ENCODE measurements at places on chromosomes 7 and 10. TPM values are rescaled to one million over a fixed set of nuclear protein-coding genes. Genes with fewer than 3 reads are reported as not detected.

The CUBN gene
- total RNA-seq: 1.7 TPM

DNA sequence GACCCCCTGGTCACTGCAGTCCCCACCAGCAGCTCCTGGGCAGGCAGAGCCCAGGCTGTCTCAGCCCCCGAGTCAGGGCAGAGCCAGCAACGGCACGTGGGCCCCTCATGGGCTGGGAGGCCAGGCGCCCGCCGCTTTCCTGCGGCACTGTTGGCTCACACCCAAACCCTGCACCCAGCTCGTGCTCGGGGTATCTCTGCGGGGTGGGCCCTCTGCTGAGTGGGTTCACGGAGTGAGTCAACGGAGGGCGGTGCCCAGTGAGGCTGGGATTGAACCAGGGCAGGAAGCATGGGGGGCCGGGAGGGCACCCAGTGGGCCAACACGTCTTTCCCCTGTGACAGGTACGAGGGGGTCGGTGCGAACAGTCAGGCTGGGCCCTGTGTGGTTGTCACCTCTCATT is 28.9 kb downstream of the ADAP1 start:
- DNase-seq: no peak
- H3K27ac ChIP-seq: peak overlapping the region; percentile 74
- H3K27me3 ChIP-seq: no peaks in the 10 kb centered on the region

GRCh38 chr7:158795272-158795671 is 34.0 kb downstream of the ESYT2 start:
- peaks cover 71% of the 10 kb centered on the region for H3K4me1 ChIP-seq
- peaks cover 79% of the 10 kb centered on the region for H3K36me3 ChIP-seq

DNA sequence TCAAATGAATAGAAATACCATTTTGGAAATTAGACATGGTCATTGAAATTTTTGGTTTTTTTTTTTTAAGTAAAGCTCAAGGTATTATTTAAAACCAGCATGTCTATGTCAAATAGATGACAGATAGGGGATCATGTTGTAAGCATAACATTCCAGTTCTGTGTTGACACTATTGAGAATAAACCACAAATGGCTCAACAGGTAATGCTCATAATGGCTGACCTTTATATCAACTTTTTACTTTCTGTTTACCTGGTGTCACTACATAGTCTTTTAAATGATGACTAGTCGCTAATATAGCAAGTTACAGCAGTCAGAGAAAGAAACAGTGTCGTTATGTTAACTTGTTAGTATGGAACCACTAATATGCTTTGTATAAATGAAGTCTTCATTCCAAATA is 616.0 kb downstream of the GATA3 start:
- no peaks in the 10 kb centered on the region for H3K36me3 ChIP-seq
- no peak overlapping the region for H3K4me3 ChIP-seq
- H3K27me3 ChIP-seq: no peaks in the 10 kb centered on the region
- H3K4me1 ChIP-seq: no peaks in the 10 kb centered on the region
- DNase-seq: no peak

GRCh38 chr7:14851610-14852009 is 50.9 kb downstream of the DGKB start:
- H3K27ac ChIP-seq: no peak overlapping the region
- no peaks in the 10 kb centered on the region for H3K27me3 ChIP-seq
- H3K36me3 ChIP-seq: no peaks in the 10 kb centered on the region
- H3K4me1 ChIP-seq: no peaks in the 10 kb centered on the region
- no peak for DNase-seq

- H3K4me3 ChIP-seq: no peak overlapping the region
- DNase-seq: no peak
- no peak overlapping the region for H3K27ac ChIP-seq
- H3K4me1 ChIP-seq: peaks cover 17% of the 10 kb centered on the region
- H3K27me3 ChIP-seq: no peaks in the 10 kb centered on the region
Measured at GRCh38 chr7:73688288-73688687, 4.9 kb downstream of the BUD23 start.
